Activated B cell treated with CpG ODN at 0.5 μM for 24 hours (primary cell): ENCODE measurements at places on chromosomes 12 and 14.

DNA sequence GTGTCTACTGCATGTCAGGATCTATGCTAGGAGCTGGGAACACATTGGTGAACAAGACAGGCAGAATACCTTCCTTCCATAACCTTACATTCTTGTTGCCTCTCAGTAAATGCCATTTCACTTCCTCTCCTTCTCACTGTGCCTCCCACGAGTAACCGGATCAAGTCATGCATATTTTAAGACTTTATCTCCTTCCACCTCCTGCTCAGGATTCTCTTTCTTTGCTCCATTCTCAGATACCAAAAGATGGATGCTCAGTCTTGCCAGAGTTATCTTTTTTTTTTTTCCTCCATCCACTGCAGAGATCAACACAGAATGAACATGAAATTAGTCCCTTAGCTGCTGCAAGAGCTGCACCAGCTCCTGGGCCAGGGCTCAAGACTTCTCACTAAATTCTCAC is 20.0 kb upstream of the APPL2 start:
- peaks cover 5% of the 10 kb centered on the region for H3K4me1 ChIP-seq
- H3K27ac ChIP-seq: no peak overlapping the region
- no peak for DNase-seq
- H3K27me3 ChIP-seq: no peaks in the 10 kb centered on the region

DNA sequence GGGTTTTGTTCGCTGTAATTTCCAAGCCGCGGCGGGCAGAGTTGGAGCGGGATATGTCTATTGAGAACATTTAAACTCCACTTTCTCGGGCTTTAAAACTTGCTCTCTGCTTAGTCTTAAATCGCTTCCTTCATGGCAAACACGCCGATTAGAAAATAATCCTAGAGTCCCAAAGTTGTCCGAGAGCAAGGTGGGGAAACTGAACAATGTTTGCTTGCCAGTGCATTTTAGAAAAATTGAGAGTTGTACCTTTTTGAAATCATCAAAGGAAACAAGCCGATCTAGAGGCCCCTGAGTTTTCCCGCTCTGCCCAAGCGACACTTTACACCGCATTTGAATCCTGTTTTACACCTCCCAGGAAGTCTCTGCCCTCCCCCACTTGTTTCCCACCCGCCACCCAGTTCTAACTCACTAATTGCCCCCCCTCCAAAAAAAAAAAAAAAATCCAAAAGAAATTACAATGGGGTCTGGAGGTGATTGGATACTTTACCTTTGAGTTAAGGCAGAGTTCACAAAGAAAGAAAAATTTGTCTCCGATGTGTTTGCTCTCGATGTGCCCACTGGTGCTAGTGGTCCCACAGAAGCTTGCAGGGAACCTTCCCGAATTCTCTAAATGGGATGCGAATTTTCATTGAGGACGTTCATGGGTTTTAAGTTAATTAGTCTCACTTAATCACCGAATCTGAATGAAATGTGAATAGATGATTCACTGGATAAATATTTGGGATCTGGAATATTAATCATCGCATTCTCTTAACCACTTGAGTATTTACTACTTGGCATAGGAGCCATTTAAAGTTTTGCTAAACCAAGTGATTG is 2.3 kb downstream of the HMGA2 start:
- H3K4me3 ChIP-seq: peak overlapping the region; percentile 46
- DNase-seq: no peak
- H3K27ac ChIP-seq: no peak overlapping the region
- no peaks in the 10 kb centered on the region for H3K36me3 ChIP-seq
- peaks cover 50% of the 10 kb centered on the region for H3K27me3 ChIP-seq

DNA sequence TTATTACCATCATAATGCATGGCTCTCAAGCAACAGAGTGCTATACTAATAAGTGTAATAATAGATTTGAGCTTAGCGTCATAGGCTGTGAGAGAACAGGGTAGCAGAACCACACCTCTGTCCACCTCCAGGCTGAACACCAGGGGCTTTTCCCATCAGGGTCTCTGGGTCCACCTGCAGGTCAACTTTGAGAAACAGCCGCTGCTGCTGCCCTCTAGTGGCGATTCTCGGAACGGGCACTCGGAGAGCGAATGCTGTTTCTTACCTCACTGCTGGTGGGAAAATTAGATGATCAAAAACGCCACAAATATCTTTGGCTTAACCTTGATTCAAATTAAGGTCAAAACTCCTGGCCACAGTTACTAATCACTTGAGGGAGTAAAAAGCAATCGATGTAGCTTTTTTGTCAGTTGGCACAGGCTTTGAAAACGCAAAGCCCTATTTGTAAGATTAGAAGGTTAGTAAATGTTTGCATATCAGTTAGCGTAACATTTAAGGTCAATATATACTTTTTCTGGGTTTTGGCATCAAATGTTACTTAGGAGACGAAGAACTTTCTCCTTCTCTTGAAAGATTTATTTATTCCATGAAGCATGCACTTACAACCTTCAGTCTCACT is 127.9 kb upstream of the TMEM132D start:
- H3K4me3 ChIP-seq: no peak overlapping the region
- no peak overlapping the region for H3K27ac ChIP-seq
- H3K36me3 ChIP-seq: no peaks in the 10 kb centered on the region
- H3K27me3 ChIP-seq: peaks cover 4% of the 10 kb centered on the region
- peak; percentile 49 for DNase-seq

DNA sequence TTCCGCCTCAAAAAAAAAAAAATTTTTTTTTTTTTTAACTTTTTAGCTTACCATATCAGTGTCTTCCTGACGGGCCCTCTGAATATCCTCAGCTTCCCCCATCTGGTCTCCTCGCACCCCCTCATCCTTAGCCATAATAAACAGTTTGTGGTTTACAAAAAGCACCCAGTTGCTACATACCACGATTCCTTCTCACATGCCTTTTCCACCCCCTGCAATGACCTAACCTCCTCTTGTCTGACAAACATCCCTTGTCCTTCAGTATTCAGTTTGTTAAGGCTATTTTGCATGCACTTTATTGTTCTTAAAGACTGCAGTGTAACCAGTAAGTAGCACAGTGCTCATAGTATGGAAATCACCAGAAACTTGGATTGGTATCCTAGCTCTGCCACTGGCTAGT is 88.5 kb downstream of the PPM1H start:
- no peaks in the 10 kb centered on the region for H3K4me1 ChIP-seq
- H3K27me3 ChIP-seq: peaks cover 3% of the 10 kb centered on the region
- DNase-seq: no peak
- H3K27ac ChIP-seq: no peak overlapping the region
- H3K4me3 ChIP-seq: no peak overlapping the region

DNA sequence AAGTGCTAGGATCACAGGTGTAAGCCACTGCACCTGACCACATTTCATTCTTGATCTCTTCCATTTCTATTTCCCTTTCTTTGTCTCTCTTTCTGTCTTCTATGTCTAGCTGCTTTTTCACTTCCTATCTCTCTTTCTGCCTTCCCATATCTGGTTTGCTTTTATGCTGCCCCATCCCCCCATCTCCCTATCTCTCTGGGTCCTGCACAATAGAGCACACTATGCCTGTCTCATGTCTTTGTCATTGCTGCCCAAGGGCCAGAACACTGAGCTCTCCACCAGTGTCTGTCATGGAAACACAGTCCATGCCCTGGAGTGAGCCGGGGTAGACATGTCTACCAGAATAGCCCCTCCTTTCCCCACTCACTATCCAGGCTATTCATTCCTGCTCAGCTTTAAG is 12.3 kb upstream of the RARG start:
- DNase-seq: no peak
- peaks cover 13% of the 10 kb centered on the region for H3K4me1 ChIP-seq
- peaks cover 4% of the 10 kb centered on the region for H3K27me3 ChIP-seq
- H3K27ac ChIP-seq: no peak overlapping the region
- no peak overlapping the region for H3K4me3 ChIP-seq

- H3K27ac ChIP-seq: no peak overlapping the region
- H3K4me3 ChIP-seq: no peak overlapping the region
- no peaks in the 10 kb centered on the region for H3K4me1 ChIP-seq
- no peaks in the 10 kb centered on the region for H3K36me3 ChIP-seq
Observed at GRCh38 chr14:57018065-57018464, 207.8 kb upstream of the OTX2 start.

DNA sequence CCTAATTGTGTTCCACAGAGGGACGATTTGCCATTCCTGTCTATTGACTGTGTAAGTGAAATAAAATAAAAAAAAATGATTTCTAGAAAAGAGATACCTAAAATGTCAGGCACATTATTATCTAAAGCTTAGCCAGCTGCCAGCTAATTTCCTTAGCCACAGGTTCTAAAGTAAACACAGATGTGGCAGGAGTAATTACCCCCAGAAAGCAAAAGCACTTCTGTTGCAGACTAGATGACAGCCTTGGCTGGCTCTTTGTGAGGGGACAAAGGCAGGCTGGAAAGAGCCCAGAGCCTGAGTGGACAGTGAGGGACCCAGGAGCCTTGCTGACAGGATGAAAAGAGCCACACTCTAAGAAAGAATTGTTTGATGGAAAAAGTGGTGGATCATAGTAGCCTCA is 418.1 kb downstream of the LRIG3 start:
- H3K27ac ChIP-seq: no peak overlapping the region
- no peak for DNase-seq
- no peaks in the 10 kb centered on the region for H3K27me3 ChIP-seq
- no peak overlapping the region for H3K4me3 ChIP-seq

DNA sequence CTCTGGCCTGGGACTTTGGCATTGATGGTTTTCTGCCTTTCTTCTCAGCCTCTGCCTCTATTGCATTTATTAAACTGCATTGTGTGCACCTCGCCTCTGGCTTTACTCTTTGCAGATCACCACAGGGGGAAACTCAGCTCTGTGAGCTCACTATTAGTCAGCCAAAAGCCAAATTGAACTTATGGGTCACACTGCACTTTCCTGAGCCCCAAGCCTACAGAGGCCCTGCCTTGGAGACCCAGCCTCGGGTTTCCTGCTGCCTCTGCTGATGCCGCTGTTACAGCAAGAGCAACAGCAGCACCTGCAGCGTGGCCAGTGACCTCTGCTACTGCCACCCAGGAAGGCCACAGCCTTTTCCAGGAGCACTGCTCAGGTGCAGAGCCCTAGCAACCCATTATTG is 122.5 kb downstream of the DAD1 start:
- H3K4me1 ChIP-seq: peaks cover 64% of the 10 kb centered on the region
- DNase-seq: no peak
- H3K27ac ChIP-seq: peak overlapping the region; percentile 51
- no peaks in the 10 kb centered on the region for H3K27me3 ChIP-seq
- no peak overlapping the region for H3K4me3 ChIP-seq
- no peaks in the 10 kb centered on the region for H3K36me3 ChIP-seq

- no peak for DNase-seq
- no peaks in the 10 kb centered on the region for H3K4me1 ChIP-seq
- H3K27ac ChIP-seq: peak overlapping the region; percentile 37
- no peaks in the 10 kb centered on the region for H3K27me3 ChIP-seq
- H3K36me3 ChIP-seq: peaks cover 32% of the 10 kb centered on the region
Observed at GRCh38 chr12:27303139-27304111, 29.2 kb upstream of the BMAL2 start.

GRCh38 chr12:111396726-111397445 is 8.8 kb upstream of the SH2B3 start:
- H3K27ac ChIP-seq: peak overlapping the region; percentile 80
- H3K4me3 ChIP-seq: peak overlapping the region; percentile 83
- no peaks in the 10 kb centered on the region for H3K36me3 ChIP-seq
- DNase-seq: peak; percentile 92
- H3K4me1 ChIP-seq: peaks cover 37% of the 10 kb centered on the region
- H3K27me3 ChIP-seq: no peaks in the 10 kb centered on the region

DNA sequence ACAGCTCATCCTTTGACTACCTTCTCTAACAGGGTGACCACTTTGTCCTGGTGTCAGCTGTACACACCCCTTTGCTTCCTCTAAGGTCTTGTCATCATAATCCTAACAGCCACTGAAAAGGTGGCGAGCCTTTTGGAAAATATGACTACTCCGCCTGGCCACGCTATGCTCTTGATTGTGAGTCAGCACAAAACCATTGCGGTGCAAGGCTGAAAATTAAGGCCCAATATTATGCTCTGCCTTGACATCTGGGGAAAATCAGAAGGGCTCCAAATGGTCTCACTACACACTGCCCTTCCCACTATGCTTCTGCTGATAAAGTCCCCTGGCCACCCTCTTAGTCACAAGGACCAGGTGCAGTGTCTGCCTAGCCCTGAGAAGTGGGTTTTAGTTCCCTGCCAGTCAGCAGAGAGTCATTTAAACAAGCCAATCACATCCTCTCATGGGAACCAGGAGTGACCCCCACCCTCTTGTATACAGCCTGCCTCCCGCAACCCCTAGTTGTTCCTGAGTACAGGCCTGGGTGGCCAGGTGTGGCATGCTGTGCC is 34.3 kb downstream of the FGD6 start:
- H3K27ac ChIP-seq: no peak overlapping the region
- no peak for DNase-seq
- H3K36me3 ChIP-seq: no peaks in the 10 kb centered on the region

DNA sequence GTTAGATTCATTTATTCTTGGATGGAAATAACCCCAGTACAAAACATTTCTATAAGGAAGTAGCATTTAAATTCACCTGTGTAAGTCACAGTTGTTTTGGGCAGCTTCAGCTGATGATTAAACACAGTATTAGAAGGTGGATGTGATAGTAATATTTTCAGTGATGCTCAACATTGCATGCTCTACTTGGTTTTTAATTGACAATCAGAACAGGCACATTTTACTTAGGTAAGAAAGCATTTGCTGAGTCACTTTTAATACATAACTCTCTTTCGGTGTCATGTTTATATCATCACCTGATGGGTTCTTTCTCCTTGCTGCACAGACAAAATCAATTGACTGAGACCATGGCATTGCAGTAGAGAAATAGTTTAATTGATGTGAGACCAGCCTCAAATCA is 80.7 kb downstream of the CMAS start:
- peaks cover 7% of the 10 kb centered on the region for H3K27me3 ChIP-seq
- no peaks in the 10 kb centered on the region for H3K4me1 ChIP-seq
- no peak overlapping the region for H3K4me3 ChIP-seq
- no peak for DNase-seq

DNA sequence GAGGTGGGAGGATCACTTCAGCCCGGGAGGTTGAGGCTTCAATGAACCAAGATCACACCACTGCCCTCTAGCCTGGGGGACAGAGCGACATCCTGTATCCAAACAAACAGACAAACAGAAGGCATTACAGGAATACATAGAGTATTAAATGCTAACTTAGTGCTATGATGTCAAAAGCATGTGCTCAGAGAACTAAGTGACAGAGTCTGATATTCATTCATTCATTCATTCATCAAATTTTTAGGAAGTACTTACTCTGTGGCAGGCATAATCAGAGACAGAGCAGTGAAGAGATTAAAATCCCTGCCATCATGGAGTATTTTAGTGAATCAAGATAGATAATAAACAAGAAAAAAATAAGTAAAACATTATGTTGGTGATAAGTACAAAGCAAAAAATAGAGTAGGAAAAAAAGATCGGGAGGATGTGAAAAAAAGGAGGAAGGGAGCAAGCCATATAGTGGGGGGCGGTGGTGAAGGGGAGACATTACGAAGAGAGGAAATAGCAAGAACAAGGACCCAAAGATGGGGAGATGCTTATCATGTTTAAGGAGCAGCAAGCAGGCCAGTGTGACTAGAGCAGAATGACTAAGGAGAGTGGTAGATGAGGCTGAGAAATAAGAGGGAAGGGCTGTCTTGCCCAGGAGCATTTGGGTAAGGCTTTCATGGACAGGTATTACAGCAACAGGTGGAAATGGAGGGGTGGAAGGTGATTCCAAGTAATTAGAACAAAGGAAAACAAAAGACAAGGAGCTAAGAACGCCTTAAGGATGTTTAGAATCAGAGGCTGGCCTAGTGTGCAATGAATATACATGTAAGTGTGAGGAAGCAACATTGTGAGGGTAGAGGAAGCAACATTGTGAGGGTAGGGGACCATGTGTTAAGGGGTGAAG is 2.8 kb downstream of the MAP4K5 start:
- H3K27ac ChIP-seq: peak overlapping the region; percentile 8
- no peaks in the 10 kb centered on the region for H3K27me3 ChIP-seq
- H3K36me3 ChIP-seq: peaks cover 11% of the 10 kb centered on the region
- peaks cover 61% of the 10 kb centered on the region for H3K4me1 ChIP-seq
